SJCRH30 (cell line): ENCODE measurements at places on chromosomes 16 and 17. TPM values are rescaled to one million over a fixed set of nuclear protein-coding genes. Genes with fewer than 3 reads are reported as not detected.

GRCh38 chr17:74968361-74968780 is 4.2 kb downstream of the HID1 start:
- H3K27ac ChIP-seq = no peak overlapping the region
- no peak overlapping the region for H3K4me3 ChIP-seq
- no peaks in the 10 kb centered on the region for H3K36me3 ChIP-seq
- H3K4me1 ChIP-seq = no peaks in the 10 kb centered on the region; the same call in 1 of the 2 replicates

DNA sequence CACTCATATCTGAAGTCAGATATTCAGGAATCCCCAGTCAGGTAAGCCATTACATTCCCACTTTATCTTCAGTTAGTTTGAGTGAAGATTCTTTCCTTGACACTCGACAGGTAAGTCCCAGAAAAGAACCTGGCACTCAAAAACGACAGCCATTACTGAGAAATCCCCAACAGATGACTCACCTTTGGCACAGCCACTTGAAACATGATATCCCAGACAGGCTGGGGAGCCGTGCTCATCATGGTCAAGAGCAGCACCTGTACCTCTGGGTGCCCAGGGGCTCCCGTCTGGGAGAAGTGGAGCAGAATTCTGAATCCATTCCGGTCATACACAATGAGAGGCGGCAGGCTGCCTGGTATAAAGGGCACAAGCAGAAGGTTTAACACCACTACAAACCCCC is 16.8 kb upstream of the COG7 start:
- H3K36me3 ChIP-seq = peaks cover 55% of the 10 kb centered on the region
- H3K27ac ChIP-seq = no peak overlapping the region
- no peak for DNase-seq
- H3K4me1 ChIP-seq = no peaks in the 10 kb centered on the region
- no peaks in the 10 kb centered on the region for H3K27me3 ChIP-seq

DNA sequence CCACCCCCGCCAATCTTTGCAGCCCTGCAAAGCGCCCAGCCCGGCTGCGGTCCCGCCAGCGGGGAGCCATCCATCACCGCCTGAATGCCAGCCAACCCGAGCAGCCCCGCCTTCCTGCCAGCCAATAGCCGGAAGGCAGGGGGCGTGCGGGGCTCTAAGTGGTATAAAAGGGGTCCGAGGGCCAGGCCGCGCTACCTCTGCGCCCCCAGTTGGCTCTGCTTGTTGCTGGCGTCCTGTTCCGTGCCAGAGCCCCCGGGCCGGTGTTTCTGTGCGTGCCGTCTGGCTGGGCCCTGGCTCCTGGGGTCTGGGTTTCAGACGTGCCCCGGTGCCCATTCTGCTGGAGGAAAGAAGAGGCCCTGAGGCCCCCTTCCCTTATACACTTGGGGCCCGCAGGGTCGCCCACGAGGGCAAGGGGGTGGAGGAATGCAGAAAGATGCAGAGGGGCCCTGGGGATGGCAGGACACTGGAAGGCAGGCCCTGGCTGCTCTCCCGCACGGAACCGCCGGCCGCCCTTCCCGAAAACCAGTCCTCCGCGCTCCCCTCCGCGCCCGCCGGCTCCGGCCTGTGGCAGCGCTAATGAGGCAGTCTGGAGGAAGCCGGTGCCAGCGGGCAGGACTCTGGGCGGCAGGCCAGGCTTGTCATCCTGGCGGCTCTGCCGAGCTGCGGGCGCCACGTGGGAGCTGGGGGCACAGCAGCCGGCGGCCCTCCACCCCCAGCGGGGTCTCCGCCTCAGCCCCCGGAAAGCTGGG is 14.0 kb downstream of the COPZ2 start:
- peak overlapping the region; percentile 58 for H3K4me3 ChIP-seq
- peak overlapping the region; percentile 13; the same call in 1 of the 2 replicates for H3K27ac ChIP-seq
- DNase-seq = peak; percentile 89
- H3K27me3 ChIP-seq = no peaks in the 10 kb centered on the region
- peaks cover 17% of the 10 kb centered on the region; the same call in 1 of the 2 replicates for H3K4me1 ChIP-seq

- H3K4me3 ChIP-seq = no peak overlapping the region
- H3K27ac ChIP-seq = no peak overlapping the region
- DNase-seq = no peak
- H3K27me3 ChIP-seq = no peaks in the 10 kb centered on the region
Observed at GRCh38 chr16:4290236-4290830, 17.5 kb upstream of the TFAP4 start.

GRCh38 chr17:12830777-12831247 is 41.5 kb downstream of the ARHGAP44 start:
- H3K27ac ChIP-seq = no peak overlapping the region
- no peaks in the 10 kb centered on the region for H3K4me1 ChIP-seq
- H3K27me3 ChIP-seq = peaks cover 12% of the 10 kb centered on the region; the same call in 1 of the 2 replicates
- DNase-seq = no peak
- H3K36me3 ChIP-seq = no peaks in the 10 kb centered on the region

DNA sequence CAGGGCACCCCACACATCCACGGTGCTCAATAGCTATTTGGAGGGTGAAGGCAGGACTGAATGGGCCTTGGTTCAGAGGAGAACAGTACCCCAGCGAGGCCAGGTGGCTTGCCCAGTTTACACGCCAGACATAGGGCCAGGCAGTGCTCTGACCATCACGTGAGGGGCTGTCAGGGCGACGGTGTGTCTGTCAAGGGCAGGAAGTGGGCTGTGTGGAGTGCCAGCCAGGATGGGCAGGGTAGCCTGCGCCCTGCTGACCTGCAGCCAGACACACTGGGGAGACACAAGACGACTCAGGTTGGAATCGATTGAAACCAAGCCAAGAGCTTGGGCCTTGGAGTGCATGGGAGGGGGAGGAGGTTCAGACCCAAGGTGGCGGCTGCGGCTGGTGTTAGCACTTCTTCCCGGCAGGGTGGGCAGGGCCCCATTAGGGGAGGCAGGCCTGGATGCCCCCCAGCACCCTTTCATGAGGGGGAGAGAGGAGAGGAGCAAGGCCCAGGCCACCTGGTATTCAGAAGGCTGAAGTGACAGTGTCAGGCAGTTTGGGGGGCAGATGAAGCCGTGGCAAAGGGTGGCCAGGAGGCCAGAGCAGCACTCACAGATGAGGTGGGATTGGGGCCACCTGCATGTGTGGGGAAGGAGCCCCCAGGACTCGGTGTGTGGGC is 68.2 kb downstream of the SREBF1 start:
- H3K4me3 ChIP-seq = no peak overlapping the region
- no peaks in the 10 kb centered on the region for H3K36me3 ChIP-seq

- H3K4me1 ChIP-seq = no peaks in the 10 kb centered on the region
- DNase-seq = no peak
Observed at GRCh38 chr16:12719972-12720371, 83.7 kb downstream of the CPPED1 start.

GRCh38 chr16:47236716-47237115 is 93.0 kb upstream of the NETO2 start:
- H3K27me3 ChIP-seq = no peaks in the 10 kb centered on the region
- DNase-seq = no peak
- no peak overlapping the region for H3K4me3 ChIP-seq
- no peaks in the 10 kb centered on the region for H3K36me3 ChIP-seq
- no peak overlapping the region for H3K27ac ChIP-seq

DNA sequence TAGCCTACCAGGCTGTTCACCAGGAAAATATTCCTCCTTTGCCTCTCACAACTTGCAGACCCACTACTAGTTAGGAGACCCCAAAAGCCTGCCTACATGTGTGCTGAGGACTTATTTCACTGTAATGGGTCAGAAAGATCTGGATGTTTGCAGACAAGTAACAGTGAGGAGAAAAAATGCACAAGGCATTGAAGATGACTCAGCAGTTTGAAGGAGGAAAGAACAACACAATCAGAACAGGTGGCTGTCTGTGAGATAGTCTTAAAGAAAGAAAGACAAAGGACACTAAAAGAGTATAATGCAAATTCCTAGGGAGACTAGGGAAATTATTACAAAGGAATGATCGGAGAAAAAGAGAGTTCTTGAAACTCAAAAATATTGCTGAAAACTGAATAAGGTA is 69.0 kb downstream of the ANKFN1 start:
- H3K27me3 ChIP-seq = no peaks in the 10 kb centered on the region
- no peaks in the 10 kb centered on the region for H3K36me3 ChIP-seq
- H3K27ac ChIP-seq = no peak overlapping the region
- DNase-seq = no peak
- H3K4me3 ChIP-seq = no peak overlapping the region
- H3K4me1 ChIP-seq = no peaks in the 10 kb centered on the region

GRCh38 chr16:49856672-49857330 is 889 bp upstream of the ZNF423 start:
- peak; percentile 85 for DNase-seq
- peak overlapping the region; percentile 96 for H3K4me3 ChIP-seq
- peaks cover 13% of the 10 kb centered on the region; the same call in 1 of the 2 replicates for H3K4me1 ChIP-seq
- H3K27me3 ChIP-seq = no peaks in the 10 kb centered on the region

DNA sequence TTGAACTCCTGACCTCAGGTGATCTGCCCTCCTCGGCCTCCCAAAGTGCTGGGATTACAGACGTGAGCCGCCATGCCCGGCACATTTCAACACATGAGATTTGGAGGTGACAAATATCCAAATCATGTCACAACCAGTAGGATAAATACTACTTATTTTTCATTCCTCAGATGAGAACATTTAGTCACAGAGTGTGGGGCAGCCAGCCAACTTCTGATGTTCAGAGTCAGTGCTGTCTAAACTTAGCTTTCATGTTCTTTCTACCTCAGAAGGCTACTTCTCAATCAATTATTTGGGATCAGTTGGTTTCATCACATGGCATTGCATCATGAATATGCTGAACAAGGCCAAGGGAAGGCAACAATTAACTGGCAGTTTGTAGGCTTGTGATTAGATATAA is 134.5 kb downstream of the CDH13 start:
- no peaks in the 10 kb centered on the region for H3K4me1 ChIP-seq
- no peak overlapping the region for H3K27ac ChIP-seq

DNA sequence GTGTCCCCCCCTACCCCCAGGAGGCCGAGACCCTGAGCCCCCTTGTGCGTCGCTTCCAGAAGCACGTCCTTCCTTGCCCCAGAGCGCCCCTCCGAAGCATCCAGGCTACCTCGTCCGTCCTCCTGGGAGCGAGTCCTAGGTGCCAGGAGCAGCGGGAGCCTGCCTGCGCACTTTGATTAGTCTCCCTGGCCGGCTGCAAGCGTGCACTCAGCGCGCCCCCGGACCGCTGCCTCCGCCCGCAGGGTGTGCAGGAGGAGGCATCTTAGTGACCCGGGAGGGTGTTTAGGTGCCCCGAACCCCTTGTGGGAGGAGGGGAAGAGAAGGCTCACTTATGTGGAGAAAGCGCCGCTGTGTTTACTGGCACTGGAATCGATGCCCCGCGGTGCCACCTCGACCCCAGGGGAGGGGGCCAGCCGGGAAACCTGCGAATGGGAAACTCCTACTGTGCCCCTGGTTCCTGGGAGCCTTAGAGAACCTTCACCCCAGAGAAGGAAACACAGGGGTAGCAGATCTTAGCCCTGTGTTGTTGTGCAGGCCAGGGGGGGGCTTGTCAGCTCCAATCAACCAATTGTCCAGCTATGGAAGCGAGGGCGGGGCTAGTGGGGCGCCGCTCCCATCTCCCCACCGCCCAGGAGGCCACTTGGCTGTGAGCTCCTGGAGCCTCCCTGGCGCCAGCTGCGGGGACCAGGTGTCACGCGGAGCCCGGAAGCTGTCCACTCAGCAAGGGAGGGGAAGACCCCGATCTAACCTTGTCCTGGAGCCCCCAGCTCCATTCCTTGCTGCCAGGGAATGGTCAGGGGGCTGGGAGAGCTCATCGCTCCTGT is 922.8 kb upstream of the EEF2KMT start:
- no peak overlapping the region for H3K4me3 ChIP-seq
- no peaks in the 10 kb centered on the region for H3K36me3 ChIP-seq
- no peak for DNase-seq
- H3K27ac ChIP-seq = no peak overlapping the region
- H3K27me3 ChIP-seq = no peaks in the 10 kb centered on the region

DNA sequence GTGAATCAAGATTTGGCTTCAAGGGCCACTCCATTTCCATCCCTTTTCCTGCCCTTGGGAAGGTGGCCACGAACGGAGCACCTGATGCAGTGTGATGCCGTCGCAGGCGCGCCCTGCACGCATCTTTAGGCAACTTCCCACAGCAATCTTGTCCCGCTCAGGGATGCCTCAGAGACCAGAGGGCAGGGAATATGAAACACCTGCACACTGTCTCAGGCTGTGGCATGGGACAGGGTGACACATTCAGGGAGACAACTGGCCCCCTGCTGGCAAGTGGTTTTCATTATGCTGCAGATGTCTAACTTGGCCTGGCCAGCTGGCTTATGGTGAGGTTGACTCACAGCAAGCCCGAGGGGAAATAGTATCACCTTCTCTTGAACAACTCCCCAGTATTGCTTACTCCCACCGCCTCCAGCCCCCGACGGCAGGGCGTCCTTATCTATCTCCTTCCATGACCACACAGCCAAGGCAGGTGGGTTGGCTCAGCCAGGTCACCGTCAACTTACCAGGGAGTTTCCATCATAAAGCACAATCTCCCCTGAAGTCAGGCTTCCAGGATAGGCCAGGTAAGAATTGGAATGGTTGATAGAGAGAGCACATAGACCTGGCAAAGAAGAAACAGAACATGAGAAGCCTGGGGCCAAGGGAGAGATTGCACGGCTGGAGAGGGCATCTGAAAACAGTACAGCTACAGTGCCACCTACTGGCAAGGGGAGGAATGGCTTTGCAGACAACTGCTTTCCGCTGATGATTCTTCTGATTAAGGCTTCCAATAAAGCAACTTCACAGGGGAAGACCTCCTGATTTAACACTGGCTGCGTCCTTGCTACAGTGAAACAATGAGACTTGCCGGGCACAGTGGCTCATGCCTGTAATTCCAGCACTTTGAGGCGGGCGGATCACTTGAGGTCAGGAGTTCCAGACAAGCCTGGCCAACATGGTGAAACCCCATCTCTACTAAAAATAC is 21.1 kb downstream of the WIPI1 start:
- no peak overlapping the region for H3K4me3 ChIP-seq
- 0 out of 2 replicates have a peak, but pooled peaks cover 2% of the 10 kb centered on the region for H3K4me1 ChIP-seq
- H3K36me3 ChIP-seq = peaks cover 8% of the 10 kb centered on the region; the same call in 1 of the 2 replicates
- DNase-seq = peak; percentile 88
- H3K27me3 ChIP-seq = no peaks in the 10 kb centered on the region

GRCh38 chr17:71273441-71273840 is 847.4 kb upstream of the SOX9 start:
- H3K4me1 ChIP-seq = no peaks in the 10 kb centered on the region
- H3K4me3 ChIP-seq = no peak overlapping the region
- no peak overlapping the region for H3K27ac ChIP-seq
- no peaks in the 10 kb centered on the region; the same call in 1 of the 2 replicates for H3K27me3 ChIP-seq

- H3K27me3 ChIP-seq = no peaks in the 10 kb centered on the region
- H3K36me3 ChIP-seq = no peaks in the 10 kb centered on the region
- no peak overlapping the region for H3K27ac ChIP-seq
- H3K4me1 ChIP-seq = peaks cover 17% of the 10 kb centered on the region; the same call in 1 of the 2 replicates
- no peak overlapping the region for H3K4me3 ChIP-seq
- no peak for DNase-seq
Observed at GRCh38 chr17:48790607-48791127, 26.4 kb downstream of the TTLL6 start.

- DNase-seq = no peak
- no peak overlapping the region for H3K4me3 ChIP-seq
- H3K4me1 ChIP-seq = peaks cover 13% of the 10 kb centered on the region
Observed at GRCh38 chr16:82641336-82641984, 14.7 kb downstream of the CDH13 start.

TMEM114 gene
- total RNA-seq = not detected in 2 replicates

SALL1 gene
- 2.0 and 2.3 TPM in 2 replicates for total RNA-seq

FBXW10B gene
- 0.10 and 0.12 TPM in 2 replicates for total RNA-seq

PPM1E gene
- total RNA-seq = 2.7 and 3.2 TPM in 2 replicates

ENPP7 gene
- not detected in 2 replicates for total RNA-seq

CORO6 gene
- total RNA-seq = 11.7 and 14.7 TPM in 2 replicates

EPN3 gene
- total RNA-seq = not detected in 2 replicates
